ENCODE measurements at places on chromosomes 12 and 14. TPM values are rescaled to one million over a fixed set of nuclear protein-coding genes. Genes with fewer than 3 reads are reported as not detected.

Gene IFNG
- not detected for total RNA-seq

Gene TEAD4
- 12.6 TPM for total RNA-seq

Gene GLIPR1
- 12.1 TPM for total RNA-seq

Gene RFLNA
- not detected for total RNA-seq

Gene GALNT8
- 2.7 TPM for total RNA-seq

Gene CLMN
- total RNA-seq: 73.6 TPM

Gene CCDC85C
- total RNA-seq: 1.3 TPM

GRCh38 chr14:45972416-45972815, 679.2 kb downstream of the RPL10L start:
- DNase-seq: no peak

GRCh38 chr12:48473061-48473460, 702 bp downstream of the ANP32D start:
- no peak for DNase-seq

DNA sequence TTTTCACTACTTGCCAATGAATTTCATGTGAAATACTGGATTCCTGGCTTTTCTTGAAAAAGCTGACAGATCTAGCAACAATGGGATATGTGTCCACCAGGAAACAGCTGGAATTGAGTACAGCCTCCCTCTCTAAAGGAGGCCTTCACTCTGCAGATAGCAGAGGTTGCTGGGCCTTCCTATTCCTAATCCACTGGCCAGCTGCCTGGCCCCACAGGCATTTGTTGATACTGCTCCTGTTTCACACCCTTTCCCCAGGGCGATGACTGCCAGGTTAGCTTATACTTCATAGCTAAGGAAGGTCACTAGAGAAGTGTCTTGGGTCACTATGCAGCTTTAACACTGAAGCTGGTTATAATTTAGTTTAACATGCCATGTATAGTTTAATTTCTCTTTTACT, 87.5 kb upstream of the PDZRN4 start:
- DNase-seq: no peak

- no peak for DNase-seq
Observed at GRCh38 chr14:89190765-89191513, 226.1 kb downstream of the FOXN3 start.

GRCh38 chr12:752695-753610, 574 bp downstream of the WNK1 start:
- peak; percentile 38 for DNase-seq

DNA sequence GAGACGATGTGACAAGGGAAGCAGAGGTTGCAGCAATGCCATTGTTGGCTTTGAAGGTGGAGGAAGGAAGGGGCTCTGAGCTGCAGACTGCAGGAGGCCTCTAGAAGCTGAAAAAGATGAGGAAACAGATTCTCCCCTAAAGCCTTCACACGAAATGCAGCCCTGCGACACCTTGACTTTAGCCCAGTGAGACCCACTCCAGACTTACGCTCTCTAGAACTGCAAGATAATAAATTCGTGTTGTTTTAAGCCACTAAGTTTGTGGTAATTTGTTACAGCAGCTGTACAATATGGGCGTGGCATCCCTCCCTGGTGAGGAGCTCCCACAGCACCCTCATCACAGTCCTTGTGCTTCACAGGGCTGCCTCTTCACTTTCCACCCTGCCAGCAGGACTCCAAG, 53.2 kb downstream of the GOLGA5 start:
- no peak for DNase-seq

GRCh38 chr14:58151133-58152013, 640 bp downstream of the ARMH4 start:
- no peak for DNase-seq

GRCh38 chr12:31315044-31315715, 10.8 kb downstream of the SINHCAF start:
- DNase-seq: no peak

GRCh38 chr14:105857826-105858675, 331.7 kb downstream of the TMEM121 start:
- DNase-seq: peak; percentile 47

DNA sequence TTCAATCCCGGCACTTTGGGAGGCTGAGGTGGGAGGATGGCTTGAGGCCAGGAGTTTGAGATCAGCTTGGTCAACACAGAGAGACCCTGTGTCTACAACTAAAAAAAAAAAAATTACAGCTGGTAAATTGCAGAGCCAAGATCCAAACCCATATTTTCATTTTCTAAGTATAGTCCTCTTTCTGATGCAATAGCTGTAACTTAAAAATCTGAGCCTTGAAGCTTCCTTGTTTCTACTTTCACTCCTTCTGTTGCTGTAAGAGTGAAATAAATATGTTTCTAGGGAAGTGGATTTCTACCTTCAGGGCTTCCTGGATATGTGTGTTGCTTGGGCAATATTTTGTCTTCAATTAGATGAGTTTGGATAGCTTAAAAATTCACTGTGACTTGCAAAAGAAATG, 42.0 kb upstream of the PRICKLE1 start:
- DNase-seq: no peak

- DNase-seq: no peak
Observed at GRCh38 chr12:69998011-69998410, 173.0 kb downstream of the MYRFL start.

All from breast epithelium (tissue), 4 donors.